H7 (cell line): ENCODE measurements at places on chromosomes 1 and 21.
A peak's percentile ranks its signal among the peaks of the same experiment; 100 is the strongest.

- peak; percentile 16 for DNase-seq
Measured at GRCh38 chr1:30974536-30974935, 66.0 kb upstream of the SDC3 start.

DNA sequence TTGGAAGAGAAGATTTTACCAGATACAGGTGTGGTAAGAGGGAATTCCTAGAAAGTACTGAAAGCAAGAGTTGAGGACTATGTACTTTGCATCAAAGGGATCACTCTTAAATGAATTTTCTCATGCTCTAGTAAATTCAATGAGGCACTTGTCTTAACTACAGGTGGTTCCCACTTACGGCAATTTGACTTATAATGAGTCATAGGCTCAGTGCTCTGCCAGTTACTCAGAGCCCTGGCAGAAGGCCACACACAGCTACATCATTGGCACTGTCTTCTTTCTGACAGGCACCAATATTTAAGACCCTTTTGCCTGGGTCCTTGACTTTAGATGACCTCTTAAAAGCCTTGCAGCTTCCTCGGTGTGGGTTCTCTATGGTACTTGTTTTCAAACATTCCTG, 15.9 kb upstream of the ADAMTS5 start:
- no peak for DNase-seq

DNA sequence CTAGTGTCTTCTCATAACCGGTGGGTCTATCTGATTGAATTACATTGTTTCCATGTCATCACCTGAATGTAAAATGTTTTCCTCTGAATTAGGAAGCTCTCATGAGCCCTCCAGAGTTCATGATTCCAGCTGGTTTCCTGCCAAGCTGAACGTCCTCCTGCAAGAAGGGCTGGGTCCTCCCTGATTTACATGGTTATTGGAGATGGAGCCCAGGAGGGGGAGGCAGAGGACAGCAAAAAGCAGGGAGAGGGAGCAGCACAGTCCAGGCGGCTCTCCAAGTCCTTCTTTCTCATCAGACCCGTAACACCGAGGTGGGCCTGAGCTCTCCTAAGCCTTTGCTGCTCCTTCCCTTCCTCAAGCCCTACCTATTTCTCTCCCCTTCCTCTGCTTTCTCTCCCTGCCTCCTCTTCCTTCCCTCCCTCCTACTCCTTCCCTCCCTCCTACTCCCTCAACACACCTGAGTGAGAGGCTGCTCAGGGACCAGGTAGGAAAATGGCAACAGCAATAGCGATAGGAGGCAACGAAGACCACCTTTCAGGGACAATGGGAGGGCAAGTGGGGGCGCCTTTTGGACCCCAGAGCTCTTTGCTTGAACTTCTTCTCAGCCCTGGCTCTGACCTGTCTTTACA, 265.9 kb downstream of the PRDM2 start:
- peak; percentile 83 for DNase-seq

DNA sequence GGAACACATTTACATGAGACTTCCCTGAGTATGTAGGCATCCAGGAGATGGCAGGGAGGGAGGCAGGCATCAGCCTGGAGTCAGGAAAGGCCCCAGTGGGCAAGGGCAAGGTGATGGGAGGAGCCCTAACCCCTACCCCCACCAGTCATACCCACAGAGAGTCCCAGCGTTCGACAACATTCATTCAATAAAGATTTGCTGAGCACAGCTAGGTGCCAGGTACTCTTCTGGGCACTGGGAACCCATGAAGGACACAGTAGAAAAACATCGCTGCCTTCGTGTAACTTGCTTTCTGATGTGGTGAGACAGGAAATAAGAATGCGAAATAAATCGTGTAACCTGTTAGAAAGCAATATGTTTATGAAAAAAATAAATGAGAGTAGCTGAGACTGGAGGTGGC, 77.3 kb upstream of the GADD45A start:
- no peak for DNase-seq

GRCh38 chr1:216749232-216749631, 26.0 kb upstream of the ESRRG start:
- no peak for DNase-seq

- DNase-seq: no peak
Measured at GRCh38 chr1:90773812-90774211, 56.7 kb upstream of the BARHL2 start.

GRCh38 chr1:204178487-204179281, 12.5 kb upstream of the REN start:
- no peak for DNase-seq

DNA sequence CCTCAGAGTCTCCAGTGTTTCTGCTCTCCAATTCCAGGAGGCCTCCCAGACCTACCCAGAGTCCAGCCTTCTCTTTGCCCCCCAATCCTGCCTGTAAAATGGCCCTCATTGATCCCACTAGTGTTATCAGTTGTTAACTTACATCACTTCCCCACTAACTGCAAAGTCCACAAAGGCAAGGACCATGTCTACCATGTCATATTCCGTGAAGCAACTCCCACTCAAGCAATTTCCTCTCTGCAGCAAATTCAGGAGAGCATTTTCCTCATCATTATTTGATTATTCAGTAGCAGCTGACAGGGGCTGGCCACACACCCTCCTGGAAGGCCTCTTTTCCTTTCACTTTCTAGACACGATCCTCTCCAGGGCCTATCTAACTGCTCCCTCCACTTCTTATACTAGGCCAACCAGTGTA, 153.5 kb downstream of the RERE start:
- DNase-seq: no peak

DNA sequence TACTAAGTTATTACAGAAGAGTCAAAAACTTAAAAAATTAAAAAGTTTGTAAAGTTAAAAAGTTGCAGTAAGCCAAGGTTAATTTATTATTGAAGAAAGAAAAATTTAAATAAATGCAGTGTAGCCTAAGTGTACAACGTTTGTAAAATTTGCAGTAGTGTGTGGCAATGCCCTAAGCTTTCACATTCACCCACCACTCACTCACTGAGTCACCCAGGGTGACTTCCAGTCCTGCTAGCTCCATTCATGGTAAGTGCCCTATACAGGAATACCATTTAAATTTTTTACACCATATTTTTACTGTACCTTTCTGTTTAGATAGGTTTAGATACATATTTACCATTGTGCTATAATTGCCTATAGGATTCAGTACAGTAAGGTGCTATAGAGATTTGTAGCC, 88.6 kb downstream of the CTH start:
- no peak for DNase-seq

DNA sequence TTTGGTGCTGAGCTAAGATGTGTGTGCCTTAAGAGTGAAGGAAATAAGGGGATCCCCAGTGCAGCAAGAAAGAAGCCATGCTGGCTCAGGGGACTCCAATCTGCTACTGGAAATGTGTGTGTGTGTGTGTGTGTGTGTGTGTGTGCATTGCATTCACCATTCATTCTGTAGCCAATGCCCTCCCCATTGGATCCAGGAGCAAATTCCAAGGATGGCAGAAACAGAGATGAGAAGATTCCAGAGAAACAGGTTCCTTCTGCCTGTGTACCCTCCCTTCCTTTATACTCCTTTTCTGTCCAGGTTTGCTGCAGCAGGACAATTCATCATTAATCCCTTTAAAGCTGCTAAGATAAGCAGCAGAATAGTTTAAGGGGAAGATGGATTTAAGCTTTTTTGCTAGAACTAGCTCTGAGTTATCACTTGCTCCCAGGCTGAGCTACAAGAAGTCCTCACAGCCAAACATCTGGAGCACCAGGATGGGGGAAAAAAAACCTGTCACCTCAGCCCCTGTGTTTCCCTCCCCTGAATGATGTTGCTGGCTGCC, 3.2 kb downstream of the SLC6A17 start:
- DNase-seq: no peak

GRCh38 chr1:230986976-230987375, 8.1 kb downstream of the ARV1 start:
- DNase-seq: no peak

GRCh38 chr21:32065654-32066053, 192.8 kb downstream of the HUNK start:
- DNase-seq: no peak

- DNase-seq: no peak
Measured at GRCh38 chr1:24621121-24621520, 22.0 kb upstream of the SRRM1 start.
